Activated CD4-positive, CD25-positive, alpha-beta regulatory T cell (primary cell): ENCODE measurements at places on chromosomes 5 and 9.

GRCh38 chr9:115923903-115924668 lies 229.5 kb upstream of the PAPPA start:
- no peak for DNase-seq

- DNase-seq: no peak
Observed at GRCh38 chr5:14925326-14925725, 53.7 kb upstream of the ANKH start.

GRCh38 chr9:93566408-93567270 lies 9.7 kb upstream of the PHF2 start:
- DNase-seq: peak; percentile 99

GRCh38 chr9:98488571-98489312 lies 220.0 kb downstream of the GABBR2 start:
- DNase-seq: no peak

DNA sequence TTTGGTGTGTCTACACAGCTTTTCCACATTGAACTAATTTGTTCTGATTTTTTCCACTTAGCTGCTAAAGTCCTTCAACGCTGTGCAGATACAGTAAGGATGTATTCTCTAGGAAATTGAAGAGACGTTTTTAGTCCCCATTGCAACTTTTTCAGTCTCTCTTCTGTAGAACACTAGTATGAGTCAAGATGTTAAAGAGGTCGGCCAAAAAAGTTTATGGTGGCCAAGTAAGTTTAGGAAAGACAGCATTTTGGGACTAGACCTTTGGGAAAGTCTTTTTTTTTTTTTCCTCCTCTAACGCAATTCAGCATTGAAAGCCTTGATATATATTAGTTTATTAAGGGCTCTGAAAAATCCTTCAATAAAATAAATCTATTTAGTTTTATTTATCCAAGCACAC lies 243.5 kb upstream of the FBXL7 start:
- no peak for DNase-seq

DNA sequence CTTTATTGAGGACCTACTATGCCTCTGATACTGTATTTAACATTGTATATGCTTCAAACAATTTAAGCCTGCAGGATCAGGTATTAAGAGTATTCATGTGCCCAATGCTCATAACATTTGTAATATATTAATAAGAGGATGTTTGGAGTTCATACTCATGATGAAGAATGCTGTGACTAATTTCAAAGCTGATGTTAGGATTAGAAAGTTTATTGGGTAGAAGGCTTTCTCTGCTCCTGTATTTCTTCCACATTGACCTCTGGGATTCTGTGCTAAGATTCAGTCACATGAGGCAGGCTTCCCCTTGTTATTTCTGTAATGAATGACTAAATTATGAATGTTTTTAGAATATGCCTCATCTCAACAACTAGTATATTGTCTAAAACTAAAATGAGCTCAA lies 456.4 kb downstream of the NFIB start:
- no peak for DNase-seq

GRCh38 chr5:150573867-150574817 lies 66.2 kb downstream of the NDST1 start:
- no peak for DNase-seq

DNA sequence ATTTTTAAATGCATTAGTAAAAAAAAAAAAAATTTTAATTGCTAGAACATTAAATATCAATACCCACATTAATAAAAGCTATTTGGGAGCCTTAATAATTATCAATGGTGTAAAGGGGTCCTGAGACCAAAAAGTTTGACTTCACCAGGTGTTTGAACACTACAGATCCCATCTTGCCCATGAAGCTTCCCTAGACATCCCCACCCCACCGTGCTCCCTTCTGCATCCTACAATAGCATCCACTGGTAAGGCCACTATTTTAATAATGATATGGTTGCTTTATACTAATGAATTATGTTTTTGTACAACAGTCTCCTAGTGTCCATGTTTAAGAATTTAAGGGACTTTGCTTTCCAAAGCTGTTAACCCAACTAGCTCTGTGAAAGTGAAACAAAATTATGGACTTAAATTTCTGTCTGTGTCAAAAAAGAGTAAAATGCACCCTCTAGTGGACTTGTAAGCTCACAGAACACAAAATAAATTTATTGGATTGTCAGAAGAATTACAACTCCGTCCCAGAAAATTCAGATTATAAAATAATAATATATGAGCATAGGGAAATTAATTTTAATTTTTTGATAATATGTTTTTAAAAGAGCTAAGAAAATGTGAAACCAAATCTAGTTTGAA lies 76.0 kb downstream of the ARL15 start:
- DNase-seq: no peak

DNA sequence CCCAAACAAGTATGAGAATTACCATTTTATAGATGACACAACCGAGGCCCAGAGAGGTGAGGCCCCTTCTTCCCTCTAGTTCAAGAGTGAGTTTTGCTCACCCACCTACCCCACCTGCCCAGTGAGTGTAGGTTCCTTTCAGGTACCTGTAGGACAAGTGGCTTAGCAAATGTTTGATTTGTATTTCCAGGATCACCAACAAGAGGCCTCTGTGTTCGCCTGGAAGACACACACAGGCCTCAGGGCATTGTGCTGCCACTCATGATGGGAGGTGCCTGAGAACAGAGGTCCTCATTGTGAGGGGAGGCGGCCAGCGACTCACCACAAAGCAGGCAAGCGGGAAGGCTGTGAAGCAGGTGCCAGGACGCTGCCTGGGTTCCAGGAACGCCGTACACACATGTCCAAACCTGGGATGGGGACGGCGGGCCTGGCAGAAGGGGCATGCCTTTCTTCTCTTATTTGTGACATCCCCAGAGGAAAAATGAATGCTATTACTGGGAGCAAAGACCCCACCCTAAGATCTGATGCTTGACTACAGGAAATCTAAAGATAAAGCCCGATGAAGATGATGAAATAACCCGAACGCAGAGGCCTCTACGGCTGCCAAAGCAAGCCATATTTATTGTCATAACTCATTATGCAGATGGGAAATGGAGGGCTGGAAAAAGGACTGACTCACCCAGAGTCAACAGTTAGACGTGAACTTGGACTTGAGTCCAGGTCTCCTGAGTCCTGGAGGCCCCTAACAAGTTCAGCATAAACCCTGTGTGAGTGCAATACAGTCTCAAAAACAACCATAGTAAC lies 60.2 kb upstream of the SLC25A51 start:
- no peak for DNase-seq

GRCh38 chr9:18014556-18014955 lies 435.7 kb downstream of the SH3GL2 start:
- no peak for DNase-seq

- DNase-seq: no peak
Observed at GRCh38 chr5:145818604-145819003, 16.5 kb downstream of the PRELID2 start.

GRCh38 chr5:59503220-59503619 lies 390.3 kb downstream of the PDE4D start:
- DNase-seq: no peak

DNA sequence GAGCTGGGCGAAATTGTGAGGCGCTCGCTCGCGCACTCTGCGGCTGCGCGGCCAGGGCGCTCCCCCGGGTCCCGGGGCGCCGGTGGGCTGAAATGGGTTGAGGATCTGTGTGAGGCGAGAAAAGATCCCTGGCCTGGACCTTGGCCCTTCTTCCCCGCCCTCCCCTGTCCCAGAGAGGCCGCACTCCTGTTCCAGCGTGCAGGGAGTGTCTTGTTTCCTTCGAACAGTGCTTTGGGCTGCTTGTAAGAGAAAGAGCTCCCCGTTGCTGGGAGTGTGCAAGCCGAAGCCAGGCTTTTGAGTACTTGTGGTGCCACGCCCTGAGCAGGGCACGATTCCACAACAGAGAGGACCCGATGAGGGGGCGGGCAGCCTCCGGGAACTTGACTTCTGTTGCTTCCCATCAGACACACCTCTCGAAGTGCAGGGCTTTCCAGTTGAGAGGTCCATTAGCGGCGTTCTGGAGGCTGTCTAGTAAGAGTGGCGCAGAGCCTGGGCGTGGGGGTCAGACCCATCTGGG lies 535 bp downstream of the DOLPP1 start:
- no peak for DNase-seq

DNA sequence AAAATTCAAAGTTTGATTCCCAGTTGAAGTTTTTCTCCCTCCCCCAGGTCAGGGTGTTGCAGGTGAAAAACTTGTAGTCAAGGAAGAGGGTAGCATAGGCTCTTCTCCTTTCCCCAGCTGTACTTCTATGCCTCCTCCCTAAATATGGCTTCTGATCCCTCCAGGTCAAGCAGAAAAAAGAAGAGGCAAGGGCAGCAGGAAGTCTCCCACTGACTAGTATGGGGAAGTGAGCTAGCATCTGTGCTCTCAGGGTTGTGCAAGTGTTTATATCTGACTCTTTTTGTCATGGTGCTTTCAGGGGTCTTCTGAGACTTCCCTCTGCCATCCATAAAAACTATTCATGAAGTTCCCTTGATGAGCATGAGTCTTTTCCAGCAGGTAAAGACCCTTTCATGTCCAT lies 76.0 kb downstream of the ATPSCKMT start:
- no peak for DNase-seq

- no peak for DNase-seq
Observed at GRCh38 chr5:64110222-64110621, 55.4 kb upstream of the RNF180 start.

DNA sequence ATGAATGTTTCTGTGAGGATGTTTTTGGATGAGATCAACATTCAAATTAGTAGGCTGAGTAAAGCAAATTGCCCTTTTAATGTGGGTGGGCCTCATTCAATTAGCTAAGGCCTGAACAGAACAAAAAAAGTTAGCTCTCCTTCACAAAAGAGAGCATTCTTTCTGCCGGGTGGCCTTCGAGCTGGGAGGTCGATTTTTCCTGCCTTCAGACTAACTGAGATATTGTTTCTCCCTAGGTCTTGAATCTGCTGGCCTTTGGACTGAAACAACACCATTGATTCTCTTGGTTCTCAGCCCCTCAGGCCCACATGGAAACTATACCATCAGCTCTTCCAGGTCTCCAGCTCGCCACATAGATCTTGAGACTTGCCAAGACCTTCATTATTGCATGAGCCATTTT lies 29.1 kb upstream of the FREM1 start:
- no peak for DNase-seq

GRCh38 chr5:158546748-158547147 lies 553.0 kb downstream of the EBF1 start:
- no peak for DNase-seq

DNA sequence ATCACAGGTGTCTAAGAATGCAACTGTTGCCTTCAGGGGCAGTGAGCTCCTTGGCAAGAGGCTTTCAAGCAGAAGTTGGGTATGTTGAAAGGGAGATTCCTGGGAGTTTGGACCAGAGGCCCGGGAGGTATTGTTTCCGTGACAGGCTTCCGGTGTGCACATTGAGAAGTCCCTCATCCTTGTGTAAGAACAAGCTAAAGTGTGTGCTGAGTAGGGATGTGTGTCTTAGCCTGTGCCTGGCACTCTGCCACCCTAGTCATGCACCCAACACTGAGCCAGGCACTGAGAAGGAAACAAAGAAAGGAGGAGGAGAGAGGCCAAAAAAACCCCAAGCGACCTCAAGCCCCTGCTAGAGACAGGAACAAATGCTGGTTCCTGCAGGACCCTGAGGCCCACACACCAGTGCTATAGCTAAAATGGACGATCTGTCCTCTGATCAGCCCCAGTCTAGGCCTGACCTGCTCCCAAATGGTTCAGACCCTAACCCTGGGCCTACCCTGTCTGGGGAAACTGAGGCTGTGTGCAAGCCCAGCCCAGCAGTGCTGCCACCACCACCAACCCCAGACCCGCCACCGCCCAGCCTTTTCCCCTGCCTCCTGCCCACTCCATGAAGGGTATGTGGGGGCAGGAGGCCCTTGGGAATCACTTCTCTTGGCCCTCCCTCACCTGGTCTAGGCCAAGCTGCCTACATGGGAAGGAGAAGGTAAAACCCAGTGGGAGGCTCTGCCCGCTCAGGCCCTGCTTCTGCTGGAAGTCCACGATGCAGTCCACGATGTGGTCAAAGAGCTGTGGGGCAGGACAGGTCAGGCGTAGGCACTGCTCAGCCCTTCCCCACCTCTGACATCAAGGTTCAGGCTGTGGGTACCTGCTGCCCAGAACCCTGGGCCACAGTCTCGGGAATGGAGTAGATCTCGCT lies 12.6 kb downstream of the HK3 start:
- DNase-seq: no peak

GRCh38 chr9:124499216-124499615 lies 8.0 kb downstream of the NR5A1 start:
- DNase-seq: no peak

DNA sequence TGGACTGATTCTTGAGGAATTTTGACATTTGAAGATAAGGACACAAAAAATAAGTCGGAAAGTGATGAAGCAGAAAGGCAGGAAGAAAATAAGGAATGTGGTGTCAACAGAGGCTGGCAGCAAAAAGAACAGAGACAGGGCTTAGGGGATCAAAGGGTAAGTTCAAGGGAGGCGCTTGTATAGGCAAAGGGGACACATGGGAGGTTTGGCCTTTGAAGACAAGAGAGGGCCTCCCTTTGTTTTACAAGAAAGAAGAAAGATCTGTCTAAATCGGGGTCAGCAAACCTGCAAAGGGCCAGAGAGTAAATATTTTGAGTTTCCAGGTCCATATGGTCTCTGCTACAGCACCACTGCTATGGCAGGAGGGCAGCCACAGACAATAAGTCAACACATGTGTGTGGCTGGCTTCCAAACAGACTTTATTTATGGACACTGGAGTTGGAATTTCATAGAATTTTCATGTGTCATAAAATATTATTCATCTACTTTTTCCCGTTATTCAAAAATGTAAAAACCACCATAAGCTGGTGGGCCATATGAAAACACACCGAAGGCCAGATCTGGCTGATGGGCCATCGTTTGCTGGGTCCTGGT lies 112.0 kb upstream of the FBXL7 start:
- no peak for DNase-seq

DNA sequence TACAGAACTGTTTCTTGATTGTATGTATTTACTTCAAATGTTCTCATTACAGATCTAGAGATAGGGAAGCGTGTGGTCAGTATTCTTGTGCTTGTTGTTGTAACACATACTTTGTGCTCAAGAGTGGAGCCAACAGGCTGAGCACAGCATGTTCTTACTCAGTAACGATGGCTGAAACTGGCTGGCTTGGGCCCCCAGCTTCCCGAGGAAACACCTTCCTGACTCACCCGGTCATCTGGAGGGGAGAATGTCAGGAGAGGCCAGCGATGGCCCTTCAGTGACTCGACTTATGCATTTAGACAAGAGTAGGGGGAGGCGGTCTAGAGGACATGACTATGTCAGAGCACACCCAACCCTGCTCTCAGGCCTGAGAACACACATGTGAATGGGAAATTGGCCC lies 25.6 kb downstream of the ZNF474 start:
- DNase-seq: no peak

DNA sequence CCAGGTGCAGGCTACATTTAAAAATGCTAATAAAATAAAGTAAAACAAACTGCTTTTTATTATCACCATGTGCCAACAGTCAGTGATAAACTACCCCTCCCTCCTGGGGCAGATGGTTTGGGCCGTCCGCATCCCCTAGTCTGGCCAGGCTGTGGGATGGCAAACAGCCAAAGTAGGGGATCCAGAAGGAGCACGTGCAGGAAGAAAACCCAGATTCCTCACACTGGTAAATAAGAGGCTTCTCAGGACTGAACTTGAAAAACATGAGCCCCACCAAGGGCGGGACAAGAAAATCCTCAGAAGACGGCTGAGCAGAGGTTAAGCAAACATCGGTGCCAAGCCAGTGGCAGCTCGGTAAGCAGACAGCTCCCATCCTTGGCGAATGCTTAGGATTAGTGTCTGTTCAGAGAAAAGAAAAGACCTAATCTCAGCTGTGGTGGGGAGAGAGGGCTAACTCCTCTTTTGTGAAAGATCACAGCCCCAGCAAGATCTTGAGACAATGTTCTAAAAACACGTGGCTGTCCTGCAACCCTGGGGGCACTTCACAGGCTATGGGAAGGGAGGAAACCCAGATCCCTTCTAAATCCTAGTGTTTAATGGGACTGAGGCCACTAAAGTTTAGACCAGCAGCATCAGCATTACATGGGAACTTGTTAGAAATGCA lies 46.5 kb upstream of the GDNF start:
- no peak for DNase-seq
